Small intestine (tissue), 16 donors: ENCODE measurements at places on chromosomes 2 and 18. TPM values are rescaled to one million over a fixed set of nuclear protein-coding genes. Genes with fewer than 3 reads are reported as not detected.

The FKBP7 gene
- 3.0 TPM for polyA plus RNA-seq

The TTN gene
- polyA plus RNA-seq, result 0.45 TPM

The FOSL2 gene
- 82.6 TPM for polyA plus RNA-seq

The BMP10 gene
- not detected for polyA plus RNA-seq

The SIX3 gene
- not detected for polyA plus RNA-seq

The ANKRD62 gene
- polyA plus RNA-seq, result not detected

The CDH19 gene
- not detected for polyA plus RNA-seq

The SLC20A1 gene
- 14.8 TPM for polyA plus RNA-seq

The ASPRV1 gene
- 3.5 TPM for polyA plus RNA-seq

The ASB18 gene
- polyA plus RNA-seq, result not detected

The ASXL3 gene
- 0.09 TPM for polyA plus RNA-seq

The ARHGEF4 gene
- 0.83 TPM for polyA plus RNA-seq

The NIFK gene
- polyA plus RNA-seq, result 12.1 TPM

The INPP1 gene
- 28.9 TPM for polyA plus RNA-seq

The HES6 gene
- polyA plus RNA-seq, result 25.4 TPM

The FER1L5 gene
- not detected for polyA plus RNA-seq

The IL36G gene
- polyA plus RNA-seq, result not detected

The CD28 gene
- polyA plus RNA-seq, result 1.0 TPM

The ONECUT2 gene
- 6.9 TPM for polyA plus RNA-seq

The DNER gene
- not detected for polyA plus RNA-seq

The MAP3K19 gene
- polyA plus RNA-seq, result not detected

The SLC9A2 gene
- polyA plus RNA-seq, result 3.5 TPM

The SEPTIN10 gene
- 29.4 TPM for polyA plus RNA-seq

The ALPP gene
- not detected for polyA plus RNA-seq

The DSC2 gene
- polyA plus RNA-seq, result 21.1 TPM

The HSPD1 gene
- 637 TPM for polyA plus RNA-seq

The OSR1 gene
- polyA plus RNA-seq, result 2.2 TPM

The WNT6 gene
- polyA plus RNA-seq, result not detected
